ENCODE measurements at places on chromosomes 12 and 14.
A peak's percentile ranks its signal among the peaks of the same experiment; 100 is the strongest.

- DNase-seq, result no peak
Measured at GRCh38 chr12:49909826-49910225, 6.1 kb upstream of the FAIM2 start.

- DNase-seq, result no peak
Measured at GRCh38 chr12:66744956-66745383, 66.1 kb upstream of the GRIP1 start.

GRCh38 chr14:28052251-28052650 lies 714.3 kb upstream of the FOXG1 start:
- no peak for DNase-seq

GRCh38 chr12:101238800-101239329 lies 28.8 kb upstream of the SLC5A8 start:
- no peak for DNase-seq

- DNase-seq, result no peak
Measured at GRCh38 chr12:56190695-56191155, 1.4 kb upstream of the SMARCC2 start.

DNA sequence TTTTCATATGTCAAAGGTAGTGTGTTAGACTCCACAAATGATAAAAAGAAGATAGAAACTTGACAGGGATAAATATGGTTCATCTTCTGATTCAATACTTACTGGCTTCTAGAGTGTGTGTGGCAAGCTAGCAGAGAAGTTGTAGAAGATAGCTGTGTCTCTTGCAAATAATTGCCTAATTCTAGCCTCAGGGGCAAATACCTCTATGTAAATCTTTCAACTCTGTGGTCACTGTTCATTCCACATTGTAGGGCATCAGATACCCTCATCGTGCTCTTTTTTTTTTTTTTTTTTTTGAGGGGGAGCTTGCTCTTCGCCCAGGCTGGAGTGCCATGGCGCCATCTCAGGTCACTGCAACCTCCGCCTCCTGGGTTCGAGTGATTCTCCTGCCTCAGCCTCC lies 1.7 kb downstream of the OLR1 start:
- no peak for DNase-seq

GRCh38 chr12:114272605-114273004 lies 133.3 kb downstream of the TBX5 start:
- no peak for DNase-seq

DNA sequence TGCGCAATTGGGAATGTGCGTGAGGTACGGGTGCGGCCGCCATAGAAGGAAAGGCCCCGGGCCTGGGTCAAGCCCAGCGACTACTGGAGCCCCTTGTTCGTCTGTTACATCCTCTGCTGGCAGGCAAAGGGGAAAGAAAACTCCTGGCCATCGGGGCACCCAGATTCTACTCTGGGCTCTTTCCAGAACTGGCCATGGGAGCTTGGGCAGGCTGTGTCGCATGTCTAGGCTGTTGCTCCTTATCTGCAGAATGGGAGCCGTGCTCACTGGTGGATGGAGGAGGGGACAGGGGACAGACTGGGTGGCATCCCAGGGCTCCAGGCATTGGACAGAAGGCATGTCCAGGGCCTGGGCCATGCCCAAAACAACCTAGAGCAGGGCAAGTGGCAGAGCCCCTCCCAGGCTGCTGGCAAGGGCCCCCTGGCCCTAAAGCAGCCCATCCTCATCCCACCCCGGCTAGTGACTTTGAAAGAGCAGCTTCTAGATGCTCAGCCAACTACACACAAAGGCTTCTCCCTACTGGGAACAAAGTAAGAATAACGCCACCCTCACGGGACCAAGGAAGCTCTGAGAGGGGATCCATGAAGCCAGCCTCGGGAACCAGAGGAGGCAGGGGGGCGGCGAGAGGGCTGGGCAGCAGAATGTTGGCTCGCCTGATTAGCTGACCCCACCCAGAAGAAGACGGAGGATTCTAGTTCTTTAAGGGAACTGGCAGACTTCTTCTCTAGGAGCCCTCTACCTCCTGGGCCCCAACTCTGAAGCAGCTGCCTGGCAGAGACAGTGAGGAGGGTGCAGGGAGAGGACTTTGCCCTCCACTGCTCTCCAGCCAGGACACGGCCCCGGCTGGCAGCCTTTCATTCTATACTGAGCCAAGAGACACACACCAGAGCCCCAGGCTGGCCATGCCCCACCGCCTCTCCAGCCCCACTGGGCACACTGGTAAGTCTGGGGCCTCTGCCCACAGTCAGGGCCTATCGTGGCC lies 96.8 kb downstream of the SINHCAF start:
- peak; percentile 89 for DNase-seq

GRCh38 chr14:89415159-89415558 lies 1.9 kb downstream of the FOXN3 start:
- no peak for DNase-seq

DNA sequence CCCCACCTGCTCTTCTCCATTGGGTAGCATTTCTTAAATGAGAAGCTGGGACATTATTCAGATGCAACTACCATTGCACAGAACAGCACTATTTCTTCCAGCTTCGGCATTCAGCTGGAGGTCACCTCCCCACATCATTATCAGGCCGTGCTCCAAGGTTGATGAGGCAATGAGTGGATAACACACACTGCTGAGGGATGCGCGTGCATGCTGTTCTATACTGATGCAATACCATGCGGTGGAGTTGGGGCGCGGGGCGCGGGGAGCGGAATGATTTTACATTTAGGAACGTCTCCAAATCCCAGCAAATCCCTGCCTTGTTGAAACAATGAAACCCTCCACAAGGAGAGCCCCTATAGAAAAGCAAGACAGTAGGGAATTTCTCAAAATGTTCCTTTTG lies 283.4 kb downstream of the GRIN2B start:
- no peak for DNase-seq

DNA sequence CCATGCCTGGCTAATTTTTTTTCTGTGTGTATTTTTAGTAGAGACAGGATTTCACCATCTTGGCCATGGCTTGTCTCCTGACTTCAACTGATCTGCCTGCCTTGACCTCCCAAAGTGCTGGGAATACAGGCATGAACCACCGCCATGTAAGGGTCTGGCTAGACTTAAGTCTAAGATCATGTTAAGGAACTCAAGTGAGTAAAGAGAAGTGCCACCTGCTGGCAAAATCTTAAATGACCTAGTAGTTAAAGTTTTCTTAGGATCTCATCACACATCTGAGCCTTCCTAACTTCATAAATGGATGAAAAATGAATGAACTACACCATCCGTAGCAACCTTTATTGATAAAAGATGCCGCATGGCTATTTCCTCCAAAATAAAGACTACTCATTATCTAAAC lies 1.7 kb upstream of the C12orf56 start:
- no peak for DNase-seq

GRCh38 chr14:79965896-79966295 lies 245.4 kb downstream of the DIO2 start:
- no peak for DNase-seq

DNA sequence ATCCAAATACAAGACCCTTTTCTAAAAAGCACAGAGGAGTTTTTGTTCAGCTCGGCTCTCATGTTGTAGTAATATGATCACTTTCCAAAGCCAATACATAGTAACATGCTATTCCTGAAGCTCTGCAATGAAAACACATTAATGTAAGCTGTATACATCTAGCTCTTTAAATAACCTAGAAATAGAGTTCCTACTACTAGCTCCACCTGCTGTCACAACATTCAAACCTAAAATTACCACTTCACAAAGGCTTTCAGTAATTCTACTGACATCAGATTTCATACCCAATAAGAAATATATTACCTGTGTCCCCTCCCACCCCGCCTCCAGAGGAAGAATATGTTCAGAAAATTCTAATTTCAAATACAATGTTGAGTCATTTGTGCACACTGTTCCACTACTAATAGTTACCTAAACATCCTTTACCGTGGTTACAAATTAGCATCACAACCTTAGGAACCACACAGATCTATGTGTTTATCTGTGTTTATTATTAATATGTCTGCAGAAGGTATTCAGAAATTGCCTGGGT lies 17.8 kb downstream of the EFCAB11 start:
- DNase-seq, result no peak

- DNase-seq, result no peak
Measured at GRCh38 chr14:91361233-91361811, 56.3 kb downstream of the CCDC88C start.

DNA sequence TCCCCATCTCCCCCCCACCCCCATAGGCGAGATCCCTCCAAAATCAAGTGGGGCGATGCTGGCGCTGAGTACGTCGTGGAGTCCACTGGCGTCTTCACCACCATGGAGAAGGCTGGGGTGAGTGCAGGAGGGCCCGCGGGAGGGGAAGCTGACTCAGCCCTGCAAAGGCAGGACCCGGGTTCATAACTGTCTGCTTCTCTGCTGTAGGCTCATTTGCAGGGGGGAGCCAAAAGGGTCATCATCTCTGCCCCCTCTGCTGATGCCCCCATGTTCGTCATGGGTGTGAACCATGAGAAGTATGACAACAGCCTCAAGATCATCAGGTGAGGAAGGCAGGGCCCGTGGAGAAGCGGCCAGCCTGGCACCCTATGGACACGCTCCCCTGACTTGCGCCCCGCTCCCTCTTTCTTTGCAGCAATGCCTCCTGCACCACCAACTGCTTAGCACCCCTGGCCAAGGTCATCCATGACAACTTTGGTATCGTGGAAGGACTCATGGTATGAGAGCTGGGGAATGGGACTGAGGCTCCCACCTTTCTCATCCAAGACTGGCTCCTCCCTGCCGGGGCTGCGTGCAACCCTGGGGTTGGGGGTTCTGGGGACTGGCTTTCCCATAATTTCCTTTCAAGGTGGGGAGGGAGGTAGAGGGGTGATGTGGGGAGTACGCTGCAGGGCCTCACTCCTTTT lies 2.7 kb downstream of the GAPDH start:
- no peak for DNase-seq

DNA sequence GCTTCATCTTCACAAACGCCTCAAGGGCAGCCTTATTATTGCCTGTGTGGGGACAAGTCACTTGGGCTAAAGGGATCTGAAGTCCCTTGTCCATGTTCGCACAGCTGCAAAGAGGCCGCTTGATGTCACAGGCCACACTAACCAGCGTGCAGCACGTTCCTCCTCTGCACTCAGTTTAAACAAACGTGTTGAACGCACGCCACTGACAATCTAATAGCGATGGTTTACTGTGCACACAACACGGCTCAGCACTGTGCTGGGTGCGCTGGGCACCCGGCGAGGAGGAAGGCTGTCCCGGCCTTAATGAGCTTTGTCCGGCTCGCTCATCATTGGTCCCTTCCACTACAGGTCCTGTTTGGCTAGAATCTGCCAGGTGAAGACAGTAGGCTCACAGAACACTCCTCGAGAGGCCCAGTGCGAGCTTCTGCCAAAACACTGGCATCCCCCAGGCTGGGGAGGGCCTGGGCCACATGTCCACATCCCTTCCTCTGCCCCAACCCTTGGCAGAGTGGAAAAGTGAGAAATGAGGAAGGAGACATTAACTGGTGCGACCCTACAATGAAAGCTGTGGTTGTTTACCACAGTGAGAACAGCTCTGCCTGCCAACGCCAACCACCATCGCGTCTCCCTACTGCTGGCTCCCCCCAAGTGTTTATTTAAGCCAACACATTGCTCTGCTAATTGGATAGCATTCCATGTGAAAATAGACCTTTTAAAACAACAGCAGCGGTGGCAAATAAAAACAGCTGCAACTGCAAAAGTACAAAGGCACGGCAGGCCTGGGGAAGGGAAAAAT lies 113.2 kb downstream of the RBM19 start:
- no peak for DNase-seq

DNA sequence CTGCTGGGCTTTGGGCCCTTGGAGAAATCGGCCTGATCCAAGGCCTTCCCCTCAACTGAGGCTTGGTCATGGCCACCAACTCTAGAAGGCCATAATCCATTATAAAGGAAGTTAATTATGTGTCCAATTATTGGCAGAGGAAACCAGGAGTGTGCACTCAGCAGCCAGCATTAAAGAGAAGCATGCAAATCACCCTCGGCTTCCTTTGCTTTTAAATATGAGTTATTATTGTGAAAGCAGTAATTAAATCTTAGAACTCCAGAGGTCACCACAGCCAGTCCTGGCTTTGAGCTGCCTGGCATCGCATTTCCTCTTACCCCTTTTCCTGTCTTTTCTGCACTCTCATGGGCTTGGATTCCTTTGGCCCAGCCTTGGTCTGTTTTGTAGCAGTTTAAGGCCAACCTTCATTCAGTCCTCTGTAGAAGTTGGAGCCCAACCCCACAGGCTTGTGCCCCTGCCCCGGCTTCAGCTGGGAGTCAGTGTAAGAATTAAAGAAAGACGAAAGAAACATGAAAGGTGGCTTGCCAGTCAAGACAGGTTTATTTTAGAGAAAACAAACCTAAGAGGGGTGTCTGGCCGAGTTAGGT lies 14.7 kb upstream of the KRT86 start:
- no peak for DNase-seq

DNA sequence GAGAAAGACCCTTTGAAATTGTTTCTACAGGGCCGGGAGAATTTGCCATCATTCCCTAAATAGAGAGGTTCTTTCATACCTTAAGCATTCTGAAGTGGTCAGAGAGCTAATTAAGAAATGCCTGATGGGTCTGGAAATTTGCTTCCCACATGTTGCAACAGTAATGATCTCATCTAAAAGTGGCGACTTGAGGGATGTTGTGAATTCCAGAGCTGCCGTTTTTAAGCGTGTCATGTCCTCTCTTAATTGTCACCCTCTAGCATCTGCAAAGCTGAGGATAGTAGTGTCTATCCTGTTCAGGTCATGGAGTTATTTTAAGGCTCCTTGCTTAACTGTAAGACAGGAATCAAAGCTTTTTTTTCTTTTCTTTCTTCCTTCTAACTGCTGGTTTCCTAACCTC lies 60.4 kb downstream of the FOS start:
- no peak for DNase-seq

DNA sequence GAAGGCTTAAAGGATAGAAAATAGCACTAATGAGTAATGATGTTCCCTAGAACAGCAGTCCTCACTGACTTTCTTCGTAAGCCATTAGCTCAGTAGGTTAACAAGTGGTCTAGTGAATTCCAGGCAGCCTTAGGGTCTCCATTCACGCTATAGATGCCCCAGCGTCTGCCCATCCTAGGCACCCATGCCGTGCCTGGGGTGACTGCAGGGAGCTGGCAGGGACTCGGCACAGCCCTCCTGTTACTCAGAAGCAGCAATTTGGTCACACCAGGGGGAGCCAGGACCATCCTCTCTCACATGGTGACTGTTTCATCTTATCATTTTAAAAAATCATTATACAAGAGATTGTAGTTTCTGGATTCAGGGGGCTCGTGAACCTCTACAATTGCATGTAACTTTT lies 66.0 kb upstream of the TRAF3 start:
- no peak for DNase-seq

- DNase-seq, result no peak
Measured at GRCh38 chr14:39140170-39140569, 26.0 kb downstream of the GEMIN2 start.

DNA sequence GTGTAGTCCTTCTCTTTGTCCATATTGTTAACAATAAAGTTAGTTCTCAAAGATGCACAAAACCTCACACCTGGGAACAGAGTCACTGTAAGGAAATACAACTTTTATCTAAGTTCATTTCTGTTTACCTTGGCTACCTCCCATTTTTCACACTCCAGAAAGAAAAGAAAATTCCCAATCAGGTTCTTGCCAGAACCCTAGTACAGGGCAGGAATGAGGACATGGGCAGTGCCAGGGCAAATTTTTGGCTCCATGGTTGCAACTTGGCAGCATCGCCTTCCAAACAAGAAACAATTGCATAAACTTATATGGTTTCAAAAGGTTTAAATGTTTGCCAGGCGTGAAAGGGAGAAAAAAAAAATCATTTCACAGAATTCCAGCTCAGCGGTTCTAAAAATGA lies 296.3 kb upstream of the PRKD1 start:
- DNase-seq, result no peak

- no peak for DNase-seq
Measured at GRCh38 chr12:43675048-43675904, 83.3 kb downstream of the PUS7L start.

GRCh38 chr14:72318648-72319047 lies 386.4 kb downstream of the RGS6 start:
- no peak for DNase-seq

GRCh38 chr12:126960709-126961108 lies 1306.3 kb upstream of the TMEM132C start:
- no peak for DNase-seq
